ENCODE measurements at places on chromosomes 1 and 21.
A peak's percentile ranks its signal among the peaks of the same experiment; 100 is the strongest.

DNA sequence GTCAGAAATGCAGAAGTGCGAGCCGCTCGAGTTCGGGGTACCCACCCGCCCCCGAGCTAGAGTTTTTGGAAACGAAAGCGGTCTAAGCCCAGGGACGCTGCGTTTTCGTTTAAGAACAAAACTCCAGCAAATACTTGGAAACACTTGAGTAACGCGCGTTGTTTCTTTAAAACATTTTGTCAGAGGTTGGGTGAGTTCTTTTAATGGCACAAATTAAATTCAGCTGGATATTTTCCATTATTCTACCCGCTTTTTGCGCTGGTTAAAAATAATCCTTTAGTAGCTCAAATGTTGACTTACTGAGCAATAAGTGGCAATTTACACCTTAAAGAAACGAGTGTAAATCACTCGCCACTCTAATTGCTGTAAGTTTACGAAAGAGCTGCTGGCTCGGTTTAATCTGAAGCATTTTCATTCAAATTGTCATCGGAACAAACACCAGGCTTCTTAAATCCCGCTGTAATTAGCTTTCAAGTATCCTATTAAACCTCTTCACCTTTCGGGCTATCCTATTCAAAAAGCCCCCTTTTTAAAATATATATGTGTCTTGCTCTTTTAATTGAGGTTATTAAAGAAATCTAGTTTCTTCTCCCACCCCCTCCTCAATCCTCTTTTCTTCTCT is 1.5 kb downstream of the LHX8 start:
- DNase-seq = no peak

DNA sequence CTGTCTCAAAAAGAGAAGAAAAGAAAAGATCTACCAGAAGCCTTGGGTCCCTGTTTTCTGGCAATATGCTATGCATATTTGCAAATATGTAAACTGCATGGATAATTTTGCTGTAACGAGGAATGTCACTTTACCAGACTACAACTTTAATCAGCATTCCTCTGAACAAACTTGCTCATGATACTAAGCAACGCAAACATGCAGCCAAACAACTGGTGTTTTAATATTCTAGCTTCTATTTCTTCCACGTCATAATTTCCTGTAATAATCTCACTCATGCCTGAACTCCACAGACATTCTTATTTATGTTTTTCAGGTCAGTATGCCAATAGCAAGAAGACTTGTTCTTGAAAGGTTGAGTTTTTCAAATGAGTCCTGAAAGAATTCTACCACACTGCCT is 114.1 kb downstream of the SIM2 start:
- no peak for DNase-seq

DNA sequence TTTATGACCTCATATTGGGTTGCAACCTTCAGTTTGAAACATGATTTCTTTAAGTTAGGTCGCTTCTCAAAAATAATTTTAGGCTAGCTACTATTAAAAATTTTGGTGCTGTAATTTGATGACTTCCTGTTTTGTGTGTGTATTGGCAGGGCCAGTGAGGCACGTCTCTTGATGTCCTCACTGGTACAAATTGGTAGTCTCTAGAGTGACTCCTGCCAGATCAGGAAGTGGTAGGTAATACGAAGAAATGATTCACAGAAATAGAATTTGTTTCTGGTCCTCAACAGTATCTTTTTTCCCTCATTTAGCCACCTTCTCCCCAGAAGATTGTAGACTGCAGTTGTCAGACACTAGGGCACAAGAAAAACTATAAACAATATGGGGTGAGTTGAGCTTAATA is 120.9 kb upstream of the KIAA1614 start:
- peak; percentile 26 for DNase-seq

- peak; percentile 46 for DNase-seq
Observed at GRCh38 chr21:27382404-27382803, 415.5 kb upstream of the ADAMTS5 start.

GRCh38 chr1:238985312-238985711 is 401.1 kb upstream of the CHRM3 start:
- no peak for DNase-seq

GRCh38 chr21:44526096-44526997 is 13.6 kb downstream of the KRTAP10-1 start:
- no peak for DNase-seq

DNA sequence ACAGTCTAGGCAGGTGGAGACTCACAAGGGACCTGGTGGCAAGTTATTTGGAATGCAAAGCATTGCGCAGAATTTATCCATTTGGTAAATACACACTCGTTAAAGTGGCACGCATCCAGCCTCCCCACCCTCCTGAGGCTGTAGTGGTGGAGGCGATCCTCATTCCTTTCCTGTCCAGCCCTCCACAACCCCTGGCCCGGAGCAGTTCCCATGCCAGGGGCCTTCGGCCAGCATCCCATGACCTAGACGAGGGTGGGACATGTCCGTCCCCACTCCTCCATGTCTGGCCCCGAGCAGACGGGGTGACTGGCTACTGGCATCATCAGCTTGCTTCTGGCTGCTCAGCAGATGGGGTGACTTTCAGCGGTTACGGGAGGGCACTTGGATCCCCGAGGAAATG is 281.5 kb upstream of the VAMP3 start:
- no peak for DNase-seq

DNA sequence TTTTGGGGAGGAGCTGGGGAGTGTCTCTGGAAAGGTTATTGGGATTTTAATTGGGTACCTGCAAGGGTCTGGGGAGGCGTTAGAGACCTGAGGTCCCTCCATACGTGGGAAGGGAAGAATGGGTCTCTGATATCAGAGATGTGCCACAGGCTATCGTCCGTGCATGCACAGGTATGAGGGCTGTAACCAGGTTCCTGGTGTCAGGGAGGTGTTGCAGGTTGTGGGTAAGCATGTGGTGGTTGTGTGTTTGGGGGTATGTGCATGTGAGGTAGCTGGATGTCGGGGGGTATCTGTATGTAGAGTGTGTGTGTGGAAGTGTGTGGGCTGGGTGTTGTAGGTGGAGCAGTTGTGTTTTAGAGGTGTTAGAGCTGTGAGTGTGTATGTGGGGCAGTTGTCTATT is 8.3 kb downstream of the AHDC1 start:
- DNase-seq = no peak

- DNase-seq = peak; percentile 24
Observed at GRCh38 chr21:34889320-34889675, 159.8 kb downstream of the RUNX1 start.

DNA sequence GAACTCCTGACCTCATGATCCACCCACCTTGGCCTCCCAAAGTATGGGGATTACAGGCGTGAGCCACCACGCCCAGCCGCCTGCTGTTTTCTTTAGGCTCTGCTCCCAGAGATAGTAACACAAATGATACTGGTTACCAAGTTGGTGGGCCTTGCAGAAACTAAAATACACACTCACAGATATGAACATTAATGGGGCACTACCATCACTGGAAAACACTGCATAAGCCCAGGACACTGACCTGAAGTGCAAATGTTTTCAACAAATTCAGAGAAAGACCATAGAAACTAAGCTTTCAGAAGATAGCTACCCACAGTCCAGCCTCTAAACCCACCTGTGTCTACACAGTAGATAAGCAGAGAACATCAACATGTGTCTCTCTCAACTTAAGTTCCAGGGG is 180.5 kb downstream of the FCRL5 start:
- no peak for DNase-seq

DNA sequence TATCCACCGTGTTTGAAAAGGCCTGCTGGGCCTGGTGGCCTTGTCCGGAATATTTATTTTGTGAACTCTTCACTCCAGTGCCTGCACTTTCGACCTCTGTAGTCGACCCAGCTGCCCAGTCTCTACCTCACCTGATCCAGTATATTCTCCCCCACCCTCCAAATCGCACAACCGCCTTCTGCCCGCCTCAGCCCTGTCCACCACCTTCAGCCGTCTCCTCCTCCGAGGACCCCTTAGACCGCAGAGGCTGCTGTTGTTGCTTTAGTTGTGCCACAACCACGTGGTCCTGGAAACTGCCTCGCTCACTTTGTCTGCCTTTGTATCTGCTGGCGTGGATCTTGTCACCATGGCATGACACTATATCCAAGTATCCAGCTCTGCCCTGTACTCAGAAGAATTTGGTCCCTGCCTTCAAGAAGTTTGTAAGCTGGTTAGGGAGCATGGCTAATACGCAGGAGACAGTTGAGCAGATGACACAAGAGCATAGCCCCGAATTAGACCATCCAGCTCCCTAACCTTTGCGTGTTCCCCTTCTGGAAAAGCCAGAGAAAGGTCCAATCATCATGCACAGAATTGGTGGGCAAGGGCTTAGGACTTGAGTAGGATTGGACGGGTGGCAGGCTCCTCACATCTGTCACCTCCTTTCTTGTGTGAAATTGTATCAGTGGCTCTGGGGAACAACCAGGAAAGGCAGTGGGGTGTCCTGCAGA is 1.5 kb downstream of the PHGDH start:
- DNase-seq = no peak

DNA sequence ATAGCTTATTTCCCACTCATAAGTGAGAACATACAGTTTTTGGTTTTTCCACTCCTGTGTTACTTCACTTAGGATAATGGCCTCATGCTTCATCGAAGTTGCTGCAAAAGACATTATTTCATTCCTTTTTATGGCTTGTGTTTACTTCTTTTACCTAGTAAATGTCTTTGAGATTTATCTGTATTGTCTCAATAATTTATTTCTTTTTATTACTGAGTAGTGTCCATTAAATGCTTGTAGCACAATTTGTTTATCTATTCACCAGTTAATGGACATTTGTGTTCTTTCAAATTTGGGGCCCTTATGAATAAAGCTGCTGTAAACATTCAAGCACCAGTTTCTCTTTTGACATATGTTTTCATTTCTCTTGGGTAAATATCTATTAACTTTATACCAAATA is 86.0 kb downstream of the UCHL5 start:
- no peak for DNase-seq

GRCh38 chr1:89460325-89460724 is 64.3 kb upstream of the LRRC8B start:
- no peak for DNase-seq

DNA sequence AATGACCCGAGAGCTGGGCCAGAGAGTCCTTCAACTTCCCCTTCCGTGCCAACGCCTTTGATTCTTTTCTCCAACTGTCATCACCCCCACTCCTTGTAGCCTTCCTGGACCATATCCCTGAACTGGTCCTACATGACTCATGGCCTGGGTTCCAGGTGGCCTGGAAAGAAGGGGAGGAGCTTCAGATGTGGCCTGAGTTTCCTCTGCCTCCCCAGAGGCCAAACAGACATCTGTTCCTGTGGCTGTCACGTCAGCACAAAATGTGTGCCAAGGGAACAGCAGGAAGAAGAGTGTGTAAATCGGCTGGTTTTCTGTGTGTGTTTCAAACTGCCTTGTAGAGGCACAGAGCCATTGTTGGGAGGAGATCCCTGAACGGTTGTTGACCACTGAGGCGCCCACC is 24.9 kb upstream of the KIRREL1 start:
- peak; percentile 27 for DNase-seq

DNA sequence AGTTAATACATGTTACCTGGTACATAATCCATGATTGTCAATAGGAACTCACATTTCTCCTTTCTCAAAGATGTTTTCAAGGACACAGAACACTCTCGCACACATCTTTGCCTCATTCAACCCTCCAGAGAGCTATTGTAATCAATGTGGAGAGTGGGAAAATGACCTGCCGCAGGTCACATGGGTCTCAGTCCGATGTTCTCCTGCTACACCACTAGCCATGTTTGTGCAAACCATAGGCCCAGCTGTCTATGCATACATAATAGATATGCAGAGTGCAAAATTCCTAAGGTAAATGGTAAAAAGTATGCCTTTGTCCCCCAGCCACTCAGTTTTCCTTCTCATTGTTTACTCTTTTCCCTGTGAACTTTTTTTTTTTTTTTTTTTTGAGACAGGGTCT is 89.2 kb downstream of the ADSS2 start:
- DNase-seq = no peak

- peak; percentile 10 for DNase-seq
Observed at GRCh38 chr1:48082271-48082962, 85.2 kb upstream of the TRABD2B start.
